ENCODE measurements at places on chromosomes 16 and 17.
A peak's percentile ranks its signal among the peaks of the same experiment; 100 is the strongest.

- no peak for DNase-seq
Observed at GRCh38 chr16:83887080-83887479, 11.8 kb upstream of the MLYCD start.

DNA sequence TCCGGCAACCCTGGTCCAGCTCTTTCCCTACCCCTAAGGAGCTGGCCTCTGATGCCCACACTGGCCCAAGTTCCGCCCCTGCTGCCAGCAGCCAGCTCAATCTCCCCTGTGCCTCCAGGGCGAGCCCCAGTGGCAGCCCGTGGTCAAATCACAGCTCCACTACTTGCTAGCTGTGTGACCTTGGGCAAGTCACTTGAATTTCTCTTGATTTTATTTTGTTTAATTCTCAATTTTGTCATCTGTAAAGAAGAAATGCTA is 10.3 kb downstream of the CASKIN2 start:
- no peak for DNase-seq

GRCh38 chr17:74132354-74132753 is 71.1 kb upstream of the RPL38 start:
- no peak for DNase-seq

- DNase-seq, result no peak
Observed at GRCh38 chr16:50271148-50272041, 5.0 kb downstream of the ADCY7 start.

DNA sequence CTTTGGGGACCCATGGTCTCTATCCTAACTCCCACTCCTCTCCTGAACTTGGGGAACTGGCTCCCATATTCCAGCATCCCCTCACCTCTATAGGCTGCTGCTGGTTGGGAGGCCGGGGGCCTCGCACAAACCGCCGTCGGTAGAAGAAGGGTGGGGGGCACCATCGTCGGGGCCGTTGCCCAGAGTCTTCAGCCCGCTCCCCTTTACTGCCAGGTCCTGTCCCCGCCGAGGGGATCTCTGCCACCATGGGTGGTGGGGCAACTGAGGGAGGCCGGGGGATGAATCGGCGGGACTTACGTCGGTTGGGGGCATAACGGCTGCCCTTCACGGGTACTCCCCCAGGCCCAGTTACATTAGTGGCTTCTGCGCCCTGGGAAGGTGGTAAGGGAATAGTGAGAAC is 4.3 kb downstream of the YBX2 start:
- DNase-seq, result no peak

GRCh38 chr17:72268431-72268830 is 147.6 kb downstream of the SOX9 start:
- DNase-seq, result no peak

DNA sequence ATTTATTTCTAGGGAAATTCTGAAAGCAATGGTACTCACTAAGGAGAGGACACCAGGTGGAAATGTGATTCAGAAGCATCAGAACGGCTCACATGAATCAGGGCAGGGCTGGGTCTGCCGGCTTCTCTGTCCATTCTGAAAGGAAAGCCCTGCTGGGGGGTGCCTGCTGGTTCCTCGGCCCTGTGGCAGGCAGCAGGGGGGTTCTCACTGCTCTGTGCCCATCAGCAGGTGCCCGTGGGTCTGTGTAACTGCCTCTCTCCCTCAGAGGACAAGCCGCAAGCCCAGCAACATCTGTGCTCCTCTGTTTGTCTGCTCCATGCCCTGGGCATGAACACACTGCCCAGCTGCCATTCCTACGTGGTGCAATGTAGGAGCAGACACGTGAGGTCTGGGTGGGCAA is 74.9 kb upstream of the ZNF423 start:
- DNase-seq, result no peak

- no peak for DNase-seq
Observed at GRCh38 chr17:75003070-75003956, 9.2 kb upstream of the MRPL58 start.

DNA sequence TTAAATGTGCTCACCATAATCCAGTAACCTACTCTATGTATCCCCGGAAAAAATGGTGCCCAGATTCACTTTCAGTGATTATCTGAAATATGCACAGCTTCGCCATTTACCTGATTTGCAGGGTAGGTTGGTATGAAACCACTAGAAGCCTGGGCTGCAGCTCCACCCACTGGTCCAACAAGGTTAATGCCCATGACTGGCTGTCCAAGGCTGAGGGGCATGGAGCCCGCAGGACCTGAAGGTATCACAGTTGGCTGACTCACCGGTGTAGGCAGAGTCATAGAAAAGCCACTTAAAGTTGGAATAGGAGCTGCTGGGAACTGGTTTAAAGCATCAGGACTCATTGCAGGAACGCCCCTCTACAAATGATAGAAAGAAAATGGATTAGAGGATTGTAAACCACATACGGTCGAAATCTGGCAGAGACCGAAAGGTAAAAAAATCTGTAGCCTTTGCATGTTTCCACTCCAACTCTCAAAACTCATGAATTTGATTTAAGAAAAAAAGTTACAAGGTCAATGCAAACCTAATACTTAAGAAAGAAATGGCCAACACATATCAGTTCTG is 38.6 kb downstream of the SYNRG start:
- peak; percentile 54 for DNase-seq

GRCh38 chr17:32757963-32758362 is 119.0 kb downstream of the MYO1D start:
- no peak for DNase-seq

DNA sequence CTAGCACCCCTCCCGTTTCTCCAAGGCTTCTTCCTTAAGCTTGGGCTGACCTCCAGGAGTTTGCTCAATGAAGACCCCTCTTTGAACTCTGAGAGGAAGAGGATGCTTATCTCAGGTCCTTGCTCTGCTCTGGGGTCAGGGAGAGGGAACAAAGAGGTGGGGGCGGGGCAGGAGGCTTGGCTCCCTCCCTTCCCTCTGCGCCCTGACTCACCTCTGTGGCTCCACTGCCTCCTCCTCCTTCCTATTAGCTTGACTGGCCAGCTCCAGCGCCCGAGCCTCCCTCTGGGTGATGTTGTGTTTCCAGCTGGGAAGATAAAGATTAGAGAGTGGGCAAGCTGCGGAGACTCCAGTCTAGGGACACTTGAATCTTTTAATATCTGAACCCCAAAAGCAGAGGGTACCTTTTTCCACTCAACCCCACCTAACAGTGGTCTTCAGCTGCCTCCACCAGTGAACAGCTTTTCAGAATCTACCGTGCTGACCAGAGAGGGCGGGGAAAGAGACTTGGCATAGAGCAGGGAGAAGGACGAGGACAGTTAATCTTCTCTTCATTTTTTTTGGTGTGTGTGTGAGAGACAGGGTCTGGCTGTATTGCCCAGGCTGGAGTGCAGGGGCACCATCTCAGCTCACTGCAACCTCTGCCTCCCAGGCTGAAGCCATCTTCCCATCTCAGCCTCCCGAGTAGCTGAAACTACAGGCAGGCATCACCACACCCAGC is 6.7 kb downstream of the GIP start:
- no peak for DNase-seq

- DNase-seq, result no peak
Observed at GRCh38 chr17:49926886-49927285, 42.1 kb upstream of the DLX4 start.

DNA sequence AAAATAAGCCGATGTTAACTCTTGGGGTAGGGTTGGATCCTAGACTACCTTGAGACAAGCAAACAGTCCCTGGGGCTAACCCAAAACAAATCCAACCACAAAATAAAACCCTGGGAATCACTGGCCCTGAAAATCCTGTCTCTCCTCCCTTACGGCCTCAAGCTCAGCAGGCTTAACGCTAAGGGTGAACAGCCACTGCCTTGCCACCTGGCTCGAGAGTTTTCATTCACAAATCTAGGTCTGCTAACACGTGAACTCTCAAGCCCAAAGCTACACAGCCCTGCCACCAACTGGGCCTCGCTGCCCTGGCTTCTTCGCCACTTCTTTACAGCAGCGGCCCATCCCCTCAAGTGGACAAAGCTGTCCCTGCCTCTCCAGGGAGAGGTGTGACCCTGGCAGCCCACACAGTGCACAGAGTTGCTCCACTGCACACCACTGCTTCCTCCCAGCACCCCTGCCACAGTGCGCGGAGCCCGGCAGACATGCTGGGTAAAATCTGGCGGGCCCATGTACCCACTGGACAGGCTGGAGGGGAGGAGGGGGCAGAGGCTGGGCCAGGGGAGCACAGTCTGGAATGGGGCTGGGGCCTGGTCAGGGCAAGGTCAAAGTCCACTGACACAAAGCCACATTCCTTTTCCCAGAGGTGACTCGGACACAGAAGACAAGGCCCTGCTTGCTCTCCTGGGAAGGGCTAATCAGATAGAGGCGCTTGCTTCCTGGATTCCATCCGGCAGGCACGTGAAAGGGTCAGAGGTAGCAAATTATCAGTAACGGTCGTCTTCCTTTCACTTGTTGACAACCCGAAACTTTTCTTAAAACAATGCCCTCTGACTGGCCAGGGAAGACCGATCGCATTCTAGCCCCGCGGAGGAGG is 996 bp downstream of the PCYT2 start:
- DNase-seq, result no peak

DNA sequence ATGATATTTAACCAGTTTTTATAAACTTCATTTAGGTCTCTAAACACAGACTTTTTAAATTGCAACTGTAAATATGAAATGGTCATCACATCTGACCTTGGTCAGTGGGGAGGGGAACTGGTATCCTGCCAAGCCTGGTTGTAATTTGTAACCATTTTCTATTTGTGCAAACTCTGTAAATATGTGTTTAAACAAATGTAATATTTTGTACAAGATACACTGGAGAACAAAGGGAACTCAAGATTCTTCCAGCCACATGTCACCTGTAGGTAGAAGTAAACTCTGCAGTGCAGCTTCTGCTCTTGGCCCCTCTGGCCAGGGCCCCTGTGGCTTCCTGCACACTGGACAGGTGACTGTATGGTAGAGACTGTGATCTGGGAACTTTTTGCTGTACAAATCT is 35.8 kb downstream of the AKAP1 start:
- no peak for DNase-seq

GRCh38 chr16:6081320-6081976 is 983.9 kb upstream of the EEF2KMT start:
- DNase-seq, result peak; percentile 17
